NB4 (cell line): ENCODE measurements at places on chromosomes 13 and 19.
A peak's percentile ranks its signal among the peaks of the same experiment; 100 is the strongest.

DNA sequence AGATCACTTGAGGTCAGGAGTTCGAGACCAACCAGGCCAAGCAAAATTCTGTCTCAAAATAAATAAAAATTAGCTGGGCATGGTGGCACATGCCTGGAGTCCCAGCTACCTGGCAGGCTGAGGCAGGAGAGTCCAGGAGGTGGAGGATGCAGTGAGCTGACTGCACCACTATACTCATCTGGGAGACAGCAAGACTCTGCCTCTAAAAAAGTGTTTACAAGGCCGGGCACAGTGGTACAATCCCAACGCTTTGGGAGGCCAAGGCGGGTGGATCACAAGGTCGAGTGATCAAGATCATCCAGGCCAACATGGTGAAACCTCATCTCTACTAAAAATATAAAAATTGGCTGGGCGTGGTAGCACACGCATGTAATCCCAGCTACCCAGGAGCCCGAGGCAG is 4.2 kb upstream of the DAPK3 start:
- DNase-seq, result no peak

DNA sequence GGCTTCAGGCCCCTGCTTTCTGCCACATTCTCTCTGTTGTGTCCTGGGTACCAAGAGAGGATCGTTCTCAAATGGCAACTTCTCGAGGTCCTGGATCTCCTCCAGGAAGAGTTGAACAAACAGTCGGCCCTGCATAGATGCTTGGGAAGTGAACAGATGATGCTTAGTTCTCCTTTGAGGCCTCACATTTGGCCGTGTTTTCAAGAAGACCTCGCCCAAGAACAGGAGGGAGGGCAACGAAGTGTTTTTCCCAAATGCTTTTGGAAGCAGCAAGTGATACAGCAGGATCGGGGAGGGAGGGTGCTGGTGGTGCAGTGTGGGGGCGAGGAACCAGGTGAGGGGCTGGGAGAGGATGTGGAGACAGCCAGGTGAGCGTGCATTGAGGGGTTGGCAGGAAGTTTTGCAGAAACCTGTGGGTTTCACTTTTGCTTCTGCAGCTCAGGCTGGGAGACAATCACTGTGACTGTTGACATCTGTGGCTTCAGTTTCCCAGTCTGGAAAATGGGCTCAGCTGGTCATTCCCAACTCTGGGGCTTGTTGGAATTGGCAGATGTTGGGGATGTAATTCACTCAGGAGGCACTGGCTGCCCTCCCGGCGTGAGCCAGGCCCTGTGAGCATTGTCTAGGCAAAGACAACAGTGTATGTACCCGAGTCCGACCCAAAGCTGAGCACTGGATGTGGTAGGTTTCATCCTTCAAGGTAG is 21.6 kb downstream of the MAST3 start:
- DNase-seq, result no peak

DNA sequence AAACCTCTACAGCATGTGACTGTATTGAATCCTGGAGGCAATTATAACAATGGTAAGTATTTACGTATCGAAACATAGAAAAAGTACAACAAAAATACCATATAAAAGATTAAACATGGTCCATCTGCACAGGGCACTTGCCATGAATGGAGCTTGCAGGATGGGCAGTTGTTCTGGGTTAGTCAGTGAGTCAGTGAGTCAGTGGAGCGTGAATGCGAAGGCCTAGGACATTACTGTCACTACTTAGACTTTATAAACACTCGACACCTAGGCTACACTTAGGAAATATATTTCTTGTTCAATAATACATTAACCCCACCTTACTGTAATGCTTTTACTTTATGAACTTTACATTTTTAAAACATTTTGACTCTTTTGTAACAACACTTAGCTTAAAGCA is 35.6 kb upstream of the TMTC4 start:
- DNase-seq, result no peak

DNA sequence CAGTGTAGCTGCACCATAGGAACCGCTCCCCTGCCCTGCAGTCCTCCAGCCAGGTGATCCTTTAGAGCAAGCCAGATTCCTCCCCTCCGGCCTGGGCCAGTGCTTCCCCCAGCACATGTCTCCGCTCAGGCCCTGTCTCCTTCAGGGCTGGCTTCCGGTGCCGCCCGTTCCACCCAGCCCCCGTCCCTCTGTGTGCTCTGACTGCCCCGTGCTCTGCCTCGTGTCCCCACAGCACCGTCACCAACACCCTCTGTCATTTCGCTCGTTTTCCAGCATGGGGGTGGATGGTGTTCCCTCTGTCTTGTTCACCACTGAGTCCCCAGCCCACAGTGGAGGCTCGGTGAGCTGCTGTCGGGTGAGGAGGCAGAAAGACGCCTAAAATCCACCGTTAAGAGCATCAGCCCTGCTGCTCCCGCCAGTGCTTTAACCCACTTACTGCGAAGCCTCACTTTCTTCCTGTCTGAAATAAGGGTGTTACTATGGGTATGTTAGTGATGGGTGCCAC is 54.5 kb downstream of the TSSK6 start:
- no peak for DNase-seq

GRCh38 chr13:114310956-114311355 is 3.3 kb upstream of the CHAMP1 start:
- DNase-seq, result no peak

GRCh38 chr19:41261474-41262190 is 2.5 kb upstream of the HNRNPUL1 start:
- no peak for DNase-seq

DNA sequence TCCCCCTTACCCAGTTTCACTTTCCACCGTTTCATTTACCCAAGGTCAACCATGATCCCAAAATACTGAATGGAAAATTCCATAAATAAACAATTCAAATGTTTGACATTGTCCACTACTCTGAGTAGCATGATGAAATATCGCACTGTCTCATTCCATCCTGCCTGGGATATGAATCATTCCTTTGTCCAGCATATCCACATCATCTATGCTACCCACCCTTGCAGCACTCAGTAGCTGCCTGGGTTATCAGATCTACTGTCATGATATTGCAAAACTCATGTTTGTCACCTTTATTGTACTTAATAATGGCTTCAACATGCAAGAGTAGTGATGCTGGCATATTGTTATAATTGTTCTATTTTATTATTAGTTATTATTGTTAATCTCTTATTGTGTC is 263.9 kb upstream of the NBEA start:
- no peak for DNase-seq

DNA sequence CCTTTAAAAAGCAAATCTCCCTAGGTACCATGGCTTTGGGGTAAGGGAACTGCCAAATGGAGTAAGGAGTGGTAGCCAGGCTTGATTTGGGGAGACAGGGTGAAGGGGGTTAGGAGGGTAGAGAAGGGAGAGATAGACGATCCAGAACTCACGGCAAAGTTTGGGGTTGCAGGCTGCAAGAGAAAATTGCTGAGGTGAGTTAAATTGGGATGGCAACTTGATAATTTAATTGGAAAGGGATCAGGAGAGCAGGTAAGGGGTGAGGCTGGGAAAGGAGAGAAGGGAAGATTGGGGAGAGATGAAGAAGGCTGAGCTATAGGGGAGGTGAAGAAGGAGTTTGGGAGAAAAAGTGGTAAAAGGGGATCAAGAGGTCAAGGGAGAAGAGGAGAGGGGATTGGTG is 4.0 kb downstream of the IZUMO2 start:
- no peak for DNase-seq

- DNase-seq, result peak; percentile 51
Measured at GRCh38 chr19:694481-695351, 536 bp downstream of the PRSS57 start.

DNA sequence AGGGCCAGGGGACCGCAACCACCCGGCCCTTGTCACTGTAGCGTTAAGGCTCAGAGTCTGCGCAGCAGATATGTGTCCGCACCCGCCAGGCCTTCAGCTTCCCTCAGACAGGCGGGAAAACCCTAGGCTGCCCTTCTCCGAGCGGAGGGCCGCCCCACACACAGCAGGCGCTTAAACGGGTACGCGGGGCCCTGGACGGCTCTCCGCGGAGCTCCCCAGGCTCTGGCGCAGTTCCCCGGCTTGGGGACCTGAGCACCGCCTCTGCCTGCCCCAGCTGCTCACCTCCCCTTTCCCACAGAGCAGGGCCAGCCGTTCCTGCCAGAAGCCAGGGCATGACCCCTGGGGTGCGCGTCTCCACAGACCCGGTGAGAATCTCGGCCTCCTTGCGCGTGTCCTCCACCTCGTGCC is 593 bp downstream of the ZNF135 start:
- no peak for DNase-seq

DNA sequence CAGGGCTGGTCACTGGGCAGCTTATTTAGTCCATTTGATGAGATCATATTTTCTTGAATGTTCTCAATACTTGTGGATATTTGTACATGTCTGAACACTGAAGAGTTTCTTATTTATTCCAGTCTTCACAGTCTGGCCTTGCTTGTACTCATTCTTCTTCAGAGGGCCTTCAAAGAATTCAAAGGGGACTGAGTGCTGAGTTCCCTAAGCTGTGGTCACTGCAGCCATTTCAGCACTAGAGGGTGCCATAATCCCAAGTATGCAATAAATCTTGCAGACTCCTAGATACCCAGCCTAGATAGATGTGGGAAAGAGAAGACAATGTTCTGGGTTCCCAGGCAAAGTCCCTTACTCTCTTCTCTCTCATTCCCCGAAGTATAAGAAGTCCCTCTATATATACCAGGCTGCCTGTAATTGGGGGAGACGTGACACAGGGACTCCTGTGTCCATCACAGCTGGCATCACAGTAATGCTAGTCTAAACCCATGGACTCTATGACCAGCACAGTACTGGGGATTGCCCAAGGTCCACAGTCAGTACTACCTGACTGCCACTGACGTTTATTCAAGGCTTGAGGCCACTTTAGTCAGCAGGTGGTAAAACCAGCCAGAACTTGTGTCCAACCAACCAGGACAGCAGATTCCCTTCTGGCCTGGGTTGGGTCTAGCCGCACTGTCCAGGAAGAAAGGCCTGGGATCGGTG is 8.9 kb upstream of the VN1R1 start:
- DNase-seq, result peak; percentile 62

GRCh38 chr19:4061178-4061682 is 5.5 kb downstream of the ZBTB7A start:
- no peak for DNase-seq

DNA sequence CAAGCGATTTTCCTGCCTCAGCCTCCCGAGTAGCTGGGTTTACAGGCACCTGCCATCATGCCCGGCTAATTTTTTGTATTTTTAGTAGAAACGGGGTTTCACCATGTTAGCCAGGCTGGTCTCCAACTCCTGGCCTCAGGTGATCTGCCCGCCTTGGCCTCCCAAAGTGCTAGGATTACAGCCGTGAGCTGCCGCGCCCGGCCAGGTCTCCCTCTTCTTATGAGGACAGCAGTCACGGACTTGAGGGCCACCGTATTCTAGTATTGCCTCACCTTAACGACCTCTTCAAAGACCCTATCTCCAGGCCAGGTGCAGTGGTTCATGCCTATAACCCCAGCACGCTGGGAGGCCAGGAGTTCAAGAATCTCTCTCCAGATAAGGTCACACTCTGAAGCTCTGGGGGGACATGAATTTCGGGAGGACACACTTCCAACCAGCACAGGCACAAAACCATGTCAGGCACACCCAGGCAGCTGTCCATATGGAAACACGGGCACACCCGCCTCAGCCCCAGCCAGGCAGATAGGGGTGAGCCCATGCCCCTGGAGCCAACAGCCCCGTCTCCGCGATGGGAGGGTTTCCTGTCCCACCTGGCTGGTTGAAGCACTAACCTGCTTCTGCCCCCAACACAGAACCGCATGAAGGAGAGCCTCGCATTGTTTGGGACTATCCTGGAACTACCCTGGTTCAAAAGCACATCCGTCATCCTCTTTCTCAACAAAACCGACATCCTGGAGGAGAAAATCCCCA is 21.3 kb upstream of the S1PR4 start:
- no peak for DNase-seq

DNA sequence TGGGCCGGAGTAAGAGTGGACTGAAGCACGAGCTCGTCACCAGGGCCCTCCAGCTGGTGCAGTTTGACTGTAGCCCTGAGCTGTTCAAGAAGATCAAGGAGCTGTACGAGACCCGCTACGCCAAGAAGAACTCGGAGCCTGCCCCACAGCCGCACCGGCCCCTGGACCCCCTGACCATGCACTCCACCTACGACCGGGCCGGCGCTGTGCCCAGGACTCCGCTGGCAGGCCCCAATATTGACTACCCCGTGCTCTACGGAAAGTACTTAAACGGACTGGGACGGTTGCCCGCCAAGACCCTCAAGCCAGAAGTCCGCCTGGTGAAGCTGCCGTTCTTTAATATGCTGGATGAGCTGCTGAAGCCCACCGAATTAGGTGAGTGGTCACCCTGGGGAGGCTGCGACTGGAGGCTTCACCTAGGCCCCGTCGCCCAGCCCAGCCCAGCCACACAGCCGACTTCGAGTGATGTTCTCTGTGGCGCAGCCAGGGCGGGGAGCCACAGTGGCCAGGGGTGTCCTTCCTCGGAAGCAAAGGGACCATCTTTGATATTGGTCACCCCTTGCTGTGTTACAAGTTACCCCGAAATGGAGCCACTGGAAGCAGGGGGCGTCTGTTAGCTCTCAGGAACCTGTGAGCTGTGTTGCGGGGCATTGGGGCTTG is 5.6 kb downstream of the PIAS4 start:
- no peak for DNase-seq

- DNase-seq, result no peak
Measured at GRCh38 chr19:3964256-3965194, 6.4 kb downstream of the DAPK3 start.

GRCh38 chr13:50671497-50671850 is 172.0 kb downstream of the DLEU7 start:
- DNase-seq, result no peak

- DNase-seq, result no peak
Measured at GRCh38 chr19:32196690-32197420, 148.6 kb upstream of the ZNF507 start.

DNA sequence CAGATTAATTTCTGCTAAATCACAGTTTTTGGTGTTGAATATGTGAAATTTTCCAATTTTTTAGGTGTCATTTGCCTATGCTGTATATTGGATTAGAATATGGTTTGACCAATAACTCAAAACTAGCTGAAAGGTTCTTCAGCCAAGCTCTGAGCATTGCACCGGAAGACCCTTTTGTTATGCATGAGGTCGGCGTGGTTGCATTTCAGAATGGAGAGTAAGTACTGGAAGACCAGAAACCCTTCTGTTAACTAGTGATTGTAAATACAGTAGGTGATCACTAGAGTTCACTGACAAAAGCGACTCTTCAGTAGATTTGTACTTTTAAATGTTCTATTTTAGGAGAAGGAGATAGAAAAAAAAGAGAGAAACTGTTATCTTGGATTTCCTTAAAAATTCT is 22.3 kb downstream of the CDC16 start:
- no peak for DNase-seq

- DNase-seq, result no peak
Measured at GRCh38 chr13:42574011-42574410, at the start of gene TNFSF11. TSS of gene TNFSF11 (plus strand) at chr13:42574152. CDS start at chr13:42574304, 152 bp downstream.
